ENCODE measurements at places on chromosomes 5 and 9.

DNA sequence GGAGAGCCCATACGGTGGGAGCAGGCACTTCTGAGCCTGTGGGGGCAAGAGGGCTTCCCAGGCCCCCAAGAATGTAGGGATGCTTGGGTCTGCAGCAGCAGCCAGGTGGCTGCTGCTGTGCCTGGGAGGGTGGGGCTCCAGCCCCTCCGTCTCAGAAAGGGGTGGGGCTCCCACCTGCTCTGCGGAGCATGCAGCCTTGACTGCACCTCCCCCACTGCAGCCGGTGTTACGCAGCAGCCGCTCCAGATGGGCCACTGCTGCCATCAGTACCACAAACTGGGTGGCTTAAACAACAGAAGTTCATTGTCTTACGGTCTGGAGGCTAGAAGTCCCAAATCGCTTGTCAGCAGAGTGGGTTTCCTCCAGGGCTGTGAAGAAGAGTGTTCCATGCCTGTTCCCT, 365.5 kb downstream of the TMEM38B start:
- no peak for DNase-seq

GRCh38 chr5:154849791-154850201, 607 bp downstream of the FAXDC2 start:
- DNase-seq, result no peak

GRCh38 chr9:99911600-99911999, 5.1 kb downstream of the STX17 start:
- DNase-seq, result no peak

DNA sequence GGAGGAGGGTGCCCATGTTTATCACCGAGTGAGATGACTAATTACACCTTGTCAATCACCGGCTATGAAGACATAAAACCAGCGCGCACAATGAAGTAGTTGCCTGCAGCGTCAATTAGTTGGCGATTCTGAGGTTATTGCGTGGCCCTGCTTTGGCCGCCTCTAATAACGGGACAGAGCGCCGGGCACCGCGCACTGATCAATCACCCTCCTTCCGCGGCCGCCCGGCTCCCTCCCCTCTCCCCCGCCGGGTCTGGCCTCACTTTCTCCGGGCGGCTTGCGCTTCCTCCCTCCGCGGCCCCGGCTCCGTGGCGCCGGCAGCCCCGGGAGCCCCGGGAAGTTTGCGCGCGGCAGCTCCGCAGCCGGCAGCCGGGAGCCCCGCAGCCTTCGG, 3.3 kb upstream of the LHX2 start:
- DNase-seq, result no peak

DNA sequence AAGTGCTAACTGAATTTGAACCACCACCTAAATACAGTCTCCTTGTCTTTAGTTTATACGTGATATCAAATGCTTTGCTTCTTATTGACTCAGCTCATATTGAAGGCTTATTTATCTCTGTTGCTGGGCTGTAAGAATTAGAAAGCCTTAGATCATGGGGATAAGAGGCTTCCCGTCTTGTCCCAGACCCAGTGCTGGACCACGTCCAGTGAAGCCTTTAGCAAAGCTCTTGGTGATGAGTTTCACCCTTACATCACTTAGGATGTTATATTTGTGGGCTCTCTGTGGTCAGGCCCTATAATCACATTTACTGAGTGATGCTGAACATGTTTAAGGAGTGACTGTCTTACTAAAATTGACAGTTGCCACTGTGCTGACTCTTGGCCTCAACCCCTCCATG, 11.2 kb downstream of the FAM240B start:
- DNase-seq, result no peak

GRCh38 chr5:146341854-146342253, 3.2 kb downstream of the POU4F3 start:
- DNase-seq, result no peak

- DNase-seq, result no peak
Measured at GRCh38 chr5:127515693-127516440, 1.6 kb upstream of the PRRC1 start.

- no peak for DNase-seq
Measured at GRCh38 chr5:118354797-118355196, 633.5 kb downstream of the DTWD2 start.

Data from T-helper 2 cell (primary cell).